Stimulated activated CD4-positive, alpha-beta T cell treated with anti-CD3 and anti-CD28 coated beads, TNF-alpha, amount 100 ng/mL, for 1 hour (primary cell): ENCODE measurements at places on chromosomes 11 and 22.

DNA sequence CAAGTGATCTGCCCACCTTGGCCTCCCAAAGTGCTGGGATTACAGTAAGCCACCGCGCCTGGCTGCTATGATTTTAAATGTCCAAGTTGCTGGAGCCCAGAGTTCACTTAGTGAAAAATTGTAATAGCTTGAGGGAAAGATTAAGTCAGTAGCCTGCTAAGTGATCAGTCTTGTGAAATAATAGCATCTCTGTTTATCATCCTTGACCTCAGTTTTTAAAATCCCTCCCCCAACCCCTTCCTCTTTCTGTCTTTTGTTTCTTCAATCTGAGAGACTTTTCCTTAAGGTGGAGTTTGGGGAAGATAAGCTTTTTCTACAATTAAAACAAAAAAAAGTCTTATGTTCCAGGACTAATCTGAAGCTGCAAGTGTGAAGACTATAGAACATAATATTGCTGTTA is 6.4 kb downstream of the HIPK3 start:
- no peak for DNase-seq

- DNase-seq = no peak
Observed at GRCh38 chr11:119178166-119178680, 7.1 kb upstream of the NHERF4 start.

DNA sequence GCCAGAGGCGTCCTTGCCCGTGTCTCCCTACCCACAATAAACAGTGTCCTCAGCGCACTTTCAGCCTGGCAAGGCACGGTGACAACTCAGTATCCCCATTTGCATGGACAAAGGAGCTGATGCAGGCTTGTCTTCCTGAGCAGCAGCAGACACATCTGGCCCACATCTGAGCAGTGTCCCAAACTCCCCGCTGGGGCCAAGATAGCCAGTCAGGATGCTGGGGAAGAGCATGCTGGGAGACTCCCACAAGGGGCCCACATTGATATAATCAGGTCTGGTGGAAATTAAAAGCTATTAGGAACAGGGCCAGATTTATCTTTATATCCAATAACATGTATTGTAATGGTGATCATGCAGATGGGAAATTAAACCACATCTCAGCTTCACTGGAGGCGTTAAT is 24.7 kb downstream of the DSCAML1 start:
- no peak for DNase-seq

GRCh38 chr11:123559523-123559955 is 94.9 kb downstream of the SCN3B start:
- no peak for DNase-seq

DNA sequence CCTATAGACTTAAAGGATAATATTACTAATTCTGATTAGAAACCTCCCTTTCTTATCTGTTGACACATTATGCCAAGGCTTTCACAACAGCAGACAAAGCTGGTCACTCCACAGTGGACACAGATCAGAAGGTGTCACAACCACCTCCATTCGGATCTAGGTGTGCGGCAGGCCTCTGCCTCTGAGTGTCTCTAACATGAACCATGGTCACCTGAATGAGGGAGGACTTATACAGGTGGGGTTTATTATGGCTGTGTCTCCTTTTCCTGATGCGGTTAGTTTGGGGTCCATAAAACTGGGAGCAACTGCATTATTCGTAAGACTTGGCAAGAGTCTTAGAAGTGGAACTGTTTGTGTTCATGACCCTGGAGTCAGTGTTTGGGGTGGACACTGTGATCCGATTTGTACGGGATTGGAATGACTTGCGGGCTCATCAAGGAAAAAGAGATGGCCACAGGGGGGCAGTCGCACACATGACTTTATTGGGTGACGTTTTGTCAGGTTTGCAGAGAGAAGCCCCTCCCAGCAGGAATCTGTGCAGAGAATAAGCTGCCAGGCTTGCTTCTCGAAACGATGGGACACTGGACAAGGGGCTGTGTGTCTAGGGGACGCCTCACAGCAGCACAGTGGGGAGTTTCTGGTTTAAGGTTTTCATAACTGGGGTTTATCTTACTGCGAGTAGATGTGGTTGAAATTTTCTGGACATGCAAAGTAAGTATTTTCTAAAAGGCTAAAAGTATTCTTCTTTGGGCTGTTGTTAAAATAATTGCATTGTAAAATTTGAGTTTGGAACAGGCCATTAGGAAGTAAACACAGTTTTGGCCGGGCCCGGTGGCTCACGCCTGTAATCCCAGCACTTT is 90.6 kb downstream of the GAB4 start:
- no peak for DNase-seq

- no peak for DNase-seq
Observed at GRCh38 chr11:2448661-2449547, 4.1 kb downstream of the KCNQ1 start.

- no peak for DNase-seq
Observed at GRCh38 chr11:2116680-2117079, 22.5 kb downstream of the IGF2 start.

DNA sequence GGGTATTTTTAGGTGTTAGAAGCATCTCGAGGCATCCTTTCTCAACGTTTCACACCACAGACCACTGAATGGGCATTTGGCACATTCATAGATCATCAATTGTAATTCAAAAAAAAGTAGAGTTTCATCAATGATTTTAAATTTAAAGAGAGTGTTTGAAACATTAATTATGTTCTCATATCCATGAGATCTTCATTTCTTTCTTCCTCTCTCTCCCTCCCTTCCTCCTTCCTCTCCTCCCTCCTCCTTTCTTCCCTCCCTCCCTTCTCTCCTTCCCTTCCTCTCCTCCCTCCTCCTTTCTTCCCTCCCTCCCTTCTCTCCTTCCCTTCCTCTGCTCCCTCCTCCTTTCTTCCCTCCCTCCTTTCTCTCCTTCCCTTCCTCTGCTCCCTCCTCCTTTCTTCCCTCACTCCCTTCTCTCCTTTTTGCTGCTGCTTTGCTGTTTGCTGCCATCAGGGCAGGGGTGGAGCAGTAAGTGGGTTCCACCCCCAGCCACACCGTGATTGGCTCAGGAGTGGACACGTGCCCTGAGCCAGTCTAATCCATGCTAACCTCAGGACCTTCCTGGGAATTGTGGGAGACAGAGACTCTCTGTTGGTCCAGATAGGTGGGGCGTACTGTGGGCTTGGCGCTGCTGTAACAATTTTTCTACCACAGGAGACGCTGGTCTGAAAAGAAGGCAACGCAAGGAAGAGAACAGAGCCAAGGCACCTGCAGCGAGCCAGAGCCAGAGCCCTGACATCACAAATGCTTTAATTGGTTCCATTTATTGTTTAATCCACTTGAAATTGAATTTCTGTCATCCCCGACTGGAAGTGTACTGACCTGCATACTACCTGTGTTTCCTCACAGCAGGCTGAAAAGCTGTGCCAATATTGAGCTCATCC is 33.7 kb upstream of the APOBEC3A start:
- DNase-seq = no peak

GRCh38 chr11:6782720-6783119 is at the start of gene OR2AG1:
Gene OR2AG1 (plus strand): TSS chr11:6783020. CDS start chr11:6785038, 2,018 bp downstream.
- no peak for DNase-seq

DNA sequence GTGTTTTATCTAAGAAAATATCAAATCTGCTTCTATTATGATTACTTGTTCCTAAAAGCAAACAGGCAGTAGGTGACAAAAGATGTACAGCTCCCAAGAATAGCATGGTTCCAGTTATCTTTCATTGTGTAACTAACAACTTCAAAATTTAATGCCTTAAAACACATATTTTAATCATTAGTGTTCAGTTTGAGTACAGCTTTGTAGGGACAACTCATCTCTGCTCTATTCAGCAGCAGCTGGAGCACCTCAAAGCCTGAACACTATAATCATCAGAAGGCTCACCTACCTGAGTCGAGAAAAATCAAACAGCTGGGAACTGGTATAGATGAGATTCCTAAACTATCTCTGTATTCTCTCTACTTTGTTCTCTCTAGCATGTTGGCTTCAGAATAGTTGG is 24.3 kb upstream of the OR5B12 start:
- DNase-seq = no peak

- no peak for DNase-seq
Observed at GRCh38 chr11:122754553-122755322, 83.6 kb upstream of the CRTAM start.

GRCh38 chr11:75471176-75471973 is 38.4 kb upstream of the KLHL35 start:
- no peak for DNase-seq
